Esophagus squamous epithelium (tissue), 5 donors: ENCODE measurements at places on chromosomes 3 and 15.

DNA sequence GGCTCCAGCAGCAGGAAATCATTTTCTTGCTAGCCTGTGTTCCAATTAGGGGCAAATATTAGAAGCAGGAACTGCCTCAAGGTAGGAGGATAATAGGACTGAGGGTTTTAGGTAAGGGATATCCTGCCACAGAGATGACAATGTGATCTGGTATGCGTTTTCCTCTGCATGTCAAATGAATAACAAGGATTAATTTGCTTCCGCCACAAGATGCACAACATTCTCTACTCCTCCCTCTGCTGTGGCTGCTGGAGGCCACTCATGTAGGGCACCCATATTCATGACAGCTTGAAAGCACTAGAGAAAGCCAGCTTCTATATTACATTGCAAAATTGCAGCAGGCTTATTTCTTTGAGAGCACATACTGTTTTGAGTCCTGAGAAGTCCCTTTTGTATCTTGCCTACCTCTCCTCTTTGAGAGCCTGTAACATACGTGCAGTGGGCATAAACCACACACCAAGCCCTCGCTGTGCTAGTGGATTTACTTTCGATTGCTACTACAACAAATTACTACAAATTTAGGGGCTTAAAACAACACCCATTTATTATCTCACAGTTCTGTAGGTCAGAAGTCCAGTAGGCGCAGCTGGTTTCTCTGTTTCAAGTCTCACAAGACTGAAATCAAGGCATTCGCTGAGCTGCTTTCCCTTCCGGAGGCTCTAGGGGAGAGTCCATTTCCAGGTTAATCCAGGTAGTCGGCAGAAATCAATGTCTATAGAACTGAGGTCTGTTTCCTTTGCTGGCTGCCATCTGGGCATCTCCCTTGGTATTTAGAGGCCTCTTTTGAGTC lies 5.9 kb upstream of the CD47 start:
- H3K4me1 ChIP-seq, result no peaks in the 10 kb centered on the region
- no peak for DNase-seq
- H3K4me3 ChIP-seq, result no peak overlapping the region
- no peak overlapping the region for H3K27ac ChIP-seq
- H3K36me3 ChIP-seq, result no peaks in the 10 kb centered on the region

GRCh38 chr3:111314898-111315297 lies 227.1 kb upstream of the CD96 start:
- peaks cover 25% of the 10 kb centered on the region for H3K4me1 ChIP-seq
- H3K27ac ChIP-seq, result no peak overlapping the region
- DNase-seq, result no peak
- H3K36me3 ChIP-seq, result no peaks in the 10 kb centered on the region
- no peak overlapping the region for H3K4me3 ChIP-seq
- no peaks in the 10 kb centered on the region for H3K27me3 ChIP-seq

DNA sequence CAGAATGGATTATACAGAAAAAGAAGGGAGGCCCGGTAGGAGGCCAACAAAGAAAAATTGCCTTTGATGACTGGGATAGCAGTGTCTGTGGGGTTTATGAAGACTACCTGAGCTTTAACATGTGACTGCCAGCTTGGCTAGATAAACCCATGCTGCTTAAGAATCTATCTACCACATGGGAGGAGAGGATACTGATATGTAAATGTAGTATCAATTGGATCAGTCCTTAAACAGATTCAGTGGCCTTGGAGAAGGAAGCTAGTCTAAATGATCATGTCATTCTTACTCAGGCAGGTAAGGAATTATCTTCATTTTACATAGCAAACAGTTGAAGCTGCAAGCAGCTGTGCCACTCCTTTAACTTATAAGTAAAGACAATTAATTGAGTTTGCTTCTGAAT lies 50.0 kb upstream of the SYNPR start:
- DNase-seq, result no peak
- H3K4me3 ChIP-seq, result no peak overlapping the region
- no peak overlapping the region for H3K27ac ChIP-seq
- no peaks in the 10 kb centered on the region for H3K36me3 ChIP-seq
- H3K4me1 ChIP-seq, result peaks cover 9% of the 10 kb centered on the region

- no peak for DNase-seq
- no peaks in the 10 kb centered on the region for H3K27me3 ChIP-seq
- H3K36me3 ChIP-seq, result no peaks in the 10 kb centered on the region
- H3K4me1 ChIP-seq, result peaks cover 50% of the 10 kb centered on the region
Observed at GRCh38 chr15:91890614-91891013, 37.1 kb downstream of the SLCO3A1 start.

- H3K4me1 ChIP-seq, result no peaks in the 10 kb centered on the region
- no peaks in the 10 kb centered on the region for H3K36me3 ChIP-seq
- no peak overlapping the region for H3K27ac ChIP-seq
- no peaks in the 10 kb centered on the region for H3K27me3 ChIP-seq
- no peak overlapping the region for H3K4me3 ChIP-seq
Observed at GRCh38 chr15:88276821-88277410, 20.4 kb upstream of the NTRK3 start.

DNA sequence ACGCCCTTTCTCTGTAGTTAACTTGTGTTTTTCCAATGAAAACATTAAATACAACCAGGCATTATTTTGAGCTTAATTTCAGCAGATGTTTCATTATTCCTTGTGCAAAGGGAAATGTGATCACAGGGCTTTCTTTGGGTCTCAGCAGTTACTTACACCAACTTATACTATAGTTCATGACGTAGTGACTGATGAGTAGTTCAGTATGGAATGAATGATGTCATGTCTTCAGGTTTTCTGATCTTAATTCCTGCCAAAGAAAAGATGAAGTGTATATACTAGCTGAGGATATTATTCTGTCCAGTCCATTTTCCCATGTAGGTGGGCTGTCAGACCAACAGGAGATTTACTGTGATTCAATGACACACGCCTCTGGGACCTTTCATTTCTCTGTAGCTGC lies 61.3 kb downstream of the MYRIP start:
- DNase-seq, result no peak
- no peaks in the 10 kb centered on the region for H3K4me1 ChIP-seq
- H3K4me3 ChIP-seq, result no peak overlapping the region
- no peak overlapping the region for H3K27ac ChIP-seq
- no peaks in the 10 kb centered on the region for H3K36me3 ChIP-seq
- no peaks in the 10 kb centered on the region for H3K27me3 ChIP-seq

DNA sequence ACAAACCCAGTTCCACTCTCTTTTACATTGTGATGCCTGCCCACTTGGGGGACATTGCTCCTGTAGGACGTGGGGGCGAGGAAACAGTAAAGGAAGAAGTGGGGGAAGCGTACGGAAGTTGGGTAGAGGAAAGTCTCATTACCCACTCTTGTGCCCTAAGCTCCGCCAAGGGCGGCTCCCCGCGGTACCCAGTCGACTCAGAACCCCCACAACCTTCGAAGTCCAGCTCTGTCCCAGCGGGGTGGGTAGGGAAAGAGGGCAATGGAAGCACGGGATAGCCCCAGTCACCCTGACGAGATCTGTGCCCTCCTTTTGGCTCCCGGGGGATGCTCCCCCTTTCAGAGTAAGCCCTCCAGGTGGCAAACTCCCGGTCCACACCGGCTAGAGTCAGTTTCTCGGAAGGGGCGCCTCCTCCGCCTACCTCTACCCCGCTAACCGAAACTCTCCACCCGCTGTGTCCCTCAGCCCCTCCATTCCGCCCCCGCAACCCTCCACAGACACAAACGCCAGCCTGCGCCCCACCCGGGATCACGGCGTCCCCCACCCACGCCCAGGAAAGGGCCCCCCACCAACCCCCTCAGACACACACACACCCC lies 527 bp downstream of the CSNK1G1 start:
- peaks cover 11% of the 10 kb centered on the region for H3K4me1 ChIP-seq
- no peak for DNase-seq
- peak overlapping the region; percentile 80 for H3K27ac ChIP-seq
- H3K4me3 ChIP-seq, result peak overlapping the region; percentile 68
- H3K27me3 ChIP-seq, result no peaks in the 10 kb centered on the region
- H3K36me3 ChIP-seq, result no peaks in the 10 kb centered on the region

DNA sequence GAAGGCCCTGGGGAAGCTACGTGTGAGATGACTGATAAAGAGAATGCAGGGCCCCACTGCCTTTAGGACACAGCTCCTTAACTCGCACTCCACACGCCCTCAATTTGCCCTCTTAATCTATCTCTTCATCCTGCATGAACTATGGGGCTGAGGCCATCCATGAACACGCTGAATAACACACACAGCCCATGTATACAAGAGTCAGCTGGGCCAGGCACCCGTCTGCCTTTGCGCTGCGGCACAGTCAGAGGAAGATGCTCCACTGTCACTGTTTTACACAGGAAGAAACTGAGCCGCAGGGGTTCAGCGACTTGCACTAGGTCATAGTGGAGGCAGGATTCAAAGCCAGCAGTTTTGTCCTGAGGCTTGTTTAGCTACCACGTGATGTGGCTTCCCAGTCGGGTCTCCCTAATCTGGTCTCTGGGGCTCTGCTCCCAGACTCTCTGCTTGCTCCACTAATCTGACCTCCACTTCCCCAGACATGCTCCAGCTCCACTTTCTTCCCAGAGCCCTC lies 43.9 kb downstream of the TLE3 start:
- no peak for DNase-seq
- H3K27me3 ChIP-seq, result no peaks in the 10 kb centered on the region
- H3K4me3 ChIP-seq, result no peak overlapping the region
- peaks cover 84% of the 10 kb centered on the region for H3K36me3 ChIP-seq

DNA sequence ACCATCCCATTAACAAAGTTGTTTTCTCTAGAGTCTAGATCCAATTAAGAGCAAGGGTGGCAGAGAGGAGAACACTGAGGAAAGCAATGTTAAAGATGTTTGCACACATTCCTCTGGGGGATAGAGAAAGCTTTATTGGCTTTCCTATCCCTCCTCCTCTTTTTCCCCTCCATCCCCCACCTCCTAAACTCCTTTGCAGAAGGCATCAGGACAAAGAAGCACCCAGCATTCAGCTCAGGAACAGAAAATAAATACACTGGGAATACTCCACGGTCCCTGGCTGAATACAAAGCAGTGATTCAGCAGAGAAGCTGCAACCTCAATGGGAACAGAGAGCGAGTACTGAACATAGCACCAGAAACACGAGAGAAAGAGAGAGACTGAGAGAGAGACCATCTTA lies 21.9 kb downstream of the LSAMP start:
- no peaks in the 10 kb centered on the region for H3K27me3 ChIP-seq
- no peak for DNase-seq
- no peak overlapping the region for H3K27ac ChIP-seq
- no peak overlapping the region for H3K4me3 ChIP-seq
- no peaks in the 10 kb centered on the region for H3K36me3 ChIP-seq

- H3K27me3 ChIP-seq, result no peaks in the 10 kb centered on the region
- no peaks in the 10 kb centered on the region for H3K4me1 ChIP-seq
- no peak overlapping the region for H3K4me3 ChIP-seq
- DNase-seq, result no peak
- H3K27ac ChIP-seq, result no peak overlapping the region
Observed at GRCh38 chr15:72521682-72522081, 47.6 kb downstream of the ARIH1 start.

DNA sequence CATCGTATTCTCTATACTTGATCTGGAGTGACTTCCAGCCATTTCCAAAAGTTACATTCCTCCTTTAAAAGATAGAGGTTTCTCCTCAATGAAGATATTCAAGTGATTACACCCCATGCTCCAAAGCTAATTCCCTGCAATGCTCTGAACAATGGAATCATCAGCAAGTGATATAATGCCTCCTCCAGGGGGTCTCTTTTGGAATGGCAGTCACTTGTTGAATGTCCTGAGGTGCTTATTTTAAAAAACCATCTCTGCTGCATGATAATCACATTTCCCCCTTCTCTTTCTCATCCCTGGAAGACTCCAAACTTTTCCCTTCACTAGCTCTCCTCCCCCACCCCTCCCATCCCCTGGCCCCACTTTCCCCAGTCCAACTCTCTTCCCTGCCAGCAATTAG lies 2.6 kb downstream of the LHFPL4 start:
- H3K27me3 ChIP-seq, result no peaks in the 10 kb centered on the region
- H3K4me3 ChIP-seq, result no peak overlapping the region

DNA sequence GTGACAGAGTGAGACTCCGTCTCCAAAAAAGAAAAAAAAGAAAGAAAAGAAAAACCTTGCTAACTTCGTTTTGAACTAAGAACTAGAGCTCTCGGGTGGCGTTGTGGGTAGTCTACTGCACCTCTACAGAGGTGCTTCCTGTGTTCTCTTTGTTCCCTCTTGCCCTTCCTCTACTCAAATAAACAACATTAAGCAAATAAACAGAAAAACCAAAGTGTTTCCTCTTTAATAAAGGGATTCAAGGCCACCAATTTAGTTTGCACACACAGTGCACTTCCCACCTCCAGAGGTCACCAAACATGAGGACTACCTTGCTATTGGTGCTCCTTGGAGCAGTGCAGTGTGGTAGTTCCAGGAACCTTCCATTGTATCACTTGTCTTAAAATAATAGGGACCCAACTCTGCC lies 354.2 kb upstream of the TBL1XR1 start:
- H3K4me1 ChIP-seq, result peaks cover 5% of the 10 kb centered on the region
- DNase-seq, result no peak
- no peak overlapping the region for H3K4me3 ChIP-seq
- H3K27ac ChIP-seq, result peak overlapping the region; percentile 65
- no peaks in the 10 kb centered on the region for H3K36me3 ChIP-seq
- no peaks in the 10 kb centered on the region for H3K27me3 ChIP-seq

GRCh38 chr15:80608688-80609087 lies 86.4 kb upstream of the ABHD17C start:
- no peak for DNase-seq
- H3K4me1 ChIP-seq, result peaks cover 8% of the 10 kb centered on the region
- no peak overlapping the region for H3K4me3 ChIP-seq
- H3K27ac ChIP-seq, result no peak overlapping the region
- peaks cover 7% of the 10 kb centered on the region for H3K27me3 ChIP-seq

DNA sequence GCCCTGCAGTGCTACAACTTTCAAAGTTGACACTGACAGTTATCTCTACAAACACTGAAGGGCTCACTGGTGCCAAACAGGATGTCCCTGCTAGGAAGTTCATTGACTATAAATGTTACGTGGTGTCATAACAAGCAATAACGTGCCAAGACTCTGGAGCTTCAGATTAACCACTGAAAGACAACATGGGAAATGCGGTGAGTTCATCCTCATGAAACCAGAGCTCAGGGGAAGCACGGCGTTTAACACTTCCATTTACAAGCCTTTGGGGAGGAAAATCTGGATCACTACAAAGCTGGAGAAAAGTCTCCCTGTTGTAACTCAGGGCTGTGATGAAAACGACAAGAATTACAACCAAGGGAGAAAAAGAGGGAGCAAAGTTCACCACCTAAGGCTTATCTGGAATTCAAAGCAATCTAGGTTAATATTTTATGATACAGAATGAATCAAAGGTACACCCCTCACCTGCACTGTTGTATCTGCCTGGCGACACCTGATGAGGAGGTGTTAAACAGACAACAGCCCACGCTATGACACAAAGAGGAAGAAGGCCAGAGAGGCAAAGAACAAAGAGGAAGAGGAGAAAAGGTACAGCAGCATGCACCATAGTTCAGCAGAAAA lies 27.0 kb downstream of the SHQ1 start:
- H3K4me1 ChIP-seq, result peaks cover 17% of the 10 kb centered on the region
- no peak overlapping the region for H3K4me3 ChIP-seq
- H3K36me3 ChIP-seq, result peaks cover 13% of the 10 kb centered on the region

GRCh38 chr3:112489674-112490479 lies 9.4 kb downstream of the BTLA start:
- H3K36me3 ChIP-seq, result no peaks in the 10 kb centered on the region
- no peak overlapping the region for H3K27ac ChIP-seq

- H3K36me3 ChIP-seq, result no peaks in the 10 kb centered on the region
- H3K27ac ChIP-seq, result no peak overlapping the region
- H3K4me3 ChIP-seq, result no peak overlapping the region
- DNase-seq, result no peak
- peaks cover 23% of the 10 kb centered on the region for H3K4me1 ChIP-seq
Observed at GRCh38 chr3:152256851-152257562, 11.7 kb upstream of the MBNL1 start.

GRCh38 chr3:161233557-161233956 lies 12.4 kb downstream of the NMD3 start:
- no peaks in the 10 kb centered on the region for H3K4me1 ChIP-seq
- peaks cover 4% of the 10 kb centered on the region for H3K36me3 ChIP-seq
- no peak overlapping the region for H3K27ac ChIP-seq
- DNase-seq, result no peak
